ENCODE measurements at places on chromosomes 16 and 17.

DNA sequence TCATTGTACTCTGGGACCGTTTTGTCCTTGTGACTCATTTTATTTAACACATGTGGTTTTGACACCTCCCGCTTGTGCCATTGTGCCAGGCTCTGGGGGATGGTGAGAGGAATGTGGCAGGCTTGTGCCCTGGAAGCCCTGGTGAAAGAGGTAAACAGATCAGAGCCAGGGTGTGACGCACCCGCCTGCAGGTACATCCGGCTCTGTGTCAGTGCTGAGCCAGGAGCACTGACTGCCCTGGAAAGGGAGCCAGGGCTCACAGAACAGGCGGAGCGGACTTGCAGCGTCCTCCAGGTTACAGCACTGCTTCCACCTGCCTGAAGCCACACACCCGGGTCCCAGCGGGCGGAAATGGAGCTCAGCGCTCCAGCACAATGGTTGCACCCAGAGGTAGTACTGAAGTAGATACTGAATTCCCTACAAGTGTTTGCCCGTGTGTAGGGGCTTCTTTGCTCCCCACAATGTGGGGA is 30.6 kb downstream of the CDRT15 start:
- DNase-seq: no peak

DNA sequence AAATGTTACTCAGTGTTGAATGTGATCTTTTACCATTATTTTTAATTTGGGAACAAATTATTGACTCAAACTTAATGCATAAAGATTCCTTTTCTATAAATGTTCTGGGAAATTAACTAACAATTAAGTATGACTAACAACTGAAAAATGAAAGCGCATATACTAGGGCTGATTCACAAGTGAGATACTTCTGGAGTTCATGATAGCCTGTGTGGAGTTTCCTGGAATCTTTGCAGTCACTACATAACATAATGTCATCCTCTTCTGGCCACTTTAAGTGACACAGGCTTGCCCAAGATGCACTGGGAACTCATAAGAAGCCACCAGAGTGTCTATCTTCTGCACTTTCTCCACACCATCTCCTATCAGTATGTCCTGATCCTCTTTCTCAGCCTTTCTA is 450.3 kb upstream of the CDH11 start:
- no peak for DNase-seq

DNA sequence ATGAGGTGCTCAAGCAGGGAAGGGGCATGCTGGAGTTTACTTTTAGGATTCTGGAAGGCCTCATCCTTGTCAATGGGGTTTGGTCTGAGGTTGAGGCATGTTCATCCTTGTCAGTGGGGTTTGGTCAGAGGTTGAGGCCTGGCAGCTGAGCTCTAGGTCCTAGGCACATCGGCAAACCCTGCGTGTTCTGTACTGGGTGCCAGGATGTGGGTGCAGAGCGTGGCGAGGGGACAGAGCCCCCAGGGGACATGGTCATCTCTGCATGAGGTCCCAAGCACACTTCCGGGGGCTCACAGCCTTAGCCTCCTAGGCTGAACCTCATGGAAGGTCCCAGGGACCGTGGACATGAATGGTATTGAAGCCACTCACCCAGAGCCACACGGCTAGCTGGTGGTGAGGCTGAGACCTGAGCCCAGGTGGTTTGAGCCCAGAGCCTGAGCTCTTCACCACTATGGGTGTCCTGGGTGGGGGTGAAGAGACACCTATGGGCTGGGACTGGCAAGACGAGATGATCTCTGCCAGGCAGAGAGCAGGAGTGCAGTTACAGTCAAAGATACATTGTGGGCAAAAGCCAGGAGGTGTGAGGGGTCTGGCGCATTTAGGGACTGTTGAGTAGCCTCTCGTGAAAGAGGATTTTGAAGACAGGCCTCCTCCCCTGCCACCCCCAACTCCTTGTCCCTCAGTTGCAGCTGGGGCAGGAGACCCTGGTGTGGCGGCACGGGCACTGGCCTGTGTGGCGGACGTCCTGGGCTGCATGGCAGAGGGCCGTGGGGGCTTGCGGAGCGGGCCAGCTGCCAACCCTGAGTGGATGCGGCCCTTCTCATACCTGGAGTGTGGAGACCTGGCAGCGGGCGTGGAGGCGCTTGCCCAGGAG is 19.3 kb downstream of the FCSK start:
- DNase-seq: no peak

DNA sequence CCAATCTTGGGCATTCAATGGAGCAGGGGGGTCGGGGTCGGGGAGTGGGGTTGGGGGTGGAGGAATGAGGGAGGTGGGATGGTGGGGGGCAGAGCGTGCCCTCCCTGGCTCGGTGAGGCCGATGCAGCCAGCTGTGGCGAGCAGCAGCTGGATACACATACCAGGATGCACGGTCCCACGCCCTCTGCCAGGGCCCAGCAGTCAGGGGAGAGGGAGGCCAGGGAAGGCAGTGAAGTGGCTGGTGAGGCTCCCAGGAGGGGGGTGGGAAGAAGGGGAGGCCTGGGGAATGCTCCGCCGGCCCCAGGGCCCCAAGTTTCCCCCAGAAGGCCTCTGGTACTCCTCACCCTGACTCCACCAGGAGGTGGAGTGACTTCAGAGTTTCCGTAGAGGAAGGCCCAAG is 77.6 kb upstream of the LHX1 start:
- no peak for DNase-seq

GRCh38 chr17:7356072-7356549 is 1.2 kb downstream of the TMEM95 start:
- peak; percentile 73 for DNase-seq

DNA sequence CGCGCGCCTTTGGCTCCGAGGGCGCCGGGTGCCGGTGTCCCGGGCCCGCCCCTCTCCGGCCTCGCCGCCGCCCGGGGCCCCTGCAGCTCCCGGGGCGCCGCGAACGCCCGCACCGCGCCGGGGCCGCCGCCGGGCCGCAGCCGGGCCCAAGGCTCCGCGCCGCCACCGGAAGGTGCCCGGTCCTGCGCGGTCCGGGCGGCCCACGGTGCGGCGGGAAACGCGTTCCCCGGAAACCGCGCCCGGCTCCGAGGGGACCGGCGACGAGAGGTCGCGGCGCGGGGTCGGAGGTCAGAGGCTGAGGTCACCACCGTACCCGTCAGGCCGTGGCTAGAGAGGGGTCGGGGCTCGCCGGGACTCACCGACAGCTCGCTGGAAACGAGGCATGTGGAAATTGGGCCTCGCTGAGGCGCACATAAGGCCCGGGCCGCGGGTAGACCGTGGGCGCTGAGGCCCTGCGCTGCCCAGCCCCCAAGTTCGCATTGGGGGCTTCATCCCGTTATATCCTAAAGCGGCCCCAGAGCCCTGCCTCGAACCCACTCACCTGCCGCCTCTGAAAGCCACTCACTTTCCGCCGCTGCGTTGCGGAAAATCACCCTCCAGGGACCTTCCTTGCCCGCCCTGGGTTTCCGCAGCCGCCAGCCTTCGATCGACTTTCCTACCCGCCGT is at the start of gene DUS1L:
Gene DUS1L, minus strand, starts transcription at position 167 of the 666 bp plus-strand sequence. CDS start 745 bp downstream, outside the sequence.
- DNase-seq: no peak

GRCh38 chr17:82690786-82691489 is 7.6 kb downstream of the RAB40B start:
- DNase-seq: no peak
